ENCODE measurements at places on chromosomes 13 and 19. TPM values are rescaled to one million over a fixed set of nuclear protein-coding genes. Genes with fewer than 3 reads are reported as not detected.

The CGB7 gene
- 0.66 TPM for total RNA-seq

The CGB5 gene
- total RNA-seq, result 2.6 TPM

The MEIS3 gene
- 0.87 TPM for total RNA-seq

The SULT2A1 gene
- not detected for total RNA-seq

The MEDAG gene
- total RNA-seq, result 1.6 TPM

The CEACAM6 gene
- total RNA-seq, result 44.5 TPM

The SLC46A3 gene
- total RNA-seq, result 1.3 TPM

The ZNF726 gene
- 9.7 TPM for total RNA-seq

The GRAMD1A gene
- 114 TPM for total RNA-seq

Measured in Calu3 (cell line).